Stimulated activated CD8-positive, alpha-beta memory T cell treated with anti-CD3 and anti-CD28 coated beads, Interleukin-7, amount 100 ng/mL, for 4 hours (primary cell): ENCODE measurements at places on chromosomes 5 and 9.

- no peak for DNase-seq
Observed at GRCh38 chr9:37246826-37247225, 126.5 kb downstream of the ZCCHC7 start.

GRCh38 chr5:149817539-149818060 is 87.5 kb downstream of the PPARGC1B start:
- DNase-seq = no peak

DNA sequence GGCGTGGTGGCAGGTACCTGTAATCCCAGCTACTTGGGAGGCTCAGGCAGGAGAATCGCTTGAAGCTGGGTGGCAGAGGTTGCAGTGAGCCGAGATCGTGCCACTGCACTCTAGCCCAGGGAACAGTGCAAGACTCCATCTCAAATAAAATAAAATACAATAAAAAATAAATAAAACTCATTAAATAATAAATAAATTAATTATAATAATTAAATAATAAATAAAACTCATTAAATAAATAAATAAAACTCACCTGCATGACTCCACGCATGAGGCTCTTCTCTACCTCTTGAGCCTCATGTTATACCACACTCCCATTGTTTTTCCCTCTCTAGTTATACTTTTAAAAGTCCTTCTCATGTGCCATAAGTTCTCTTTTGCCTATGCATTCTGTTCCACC is 995.4 kb downstream of the MAT2B start:
- DNase-seq = no peak

DNA sequence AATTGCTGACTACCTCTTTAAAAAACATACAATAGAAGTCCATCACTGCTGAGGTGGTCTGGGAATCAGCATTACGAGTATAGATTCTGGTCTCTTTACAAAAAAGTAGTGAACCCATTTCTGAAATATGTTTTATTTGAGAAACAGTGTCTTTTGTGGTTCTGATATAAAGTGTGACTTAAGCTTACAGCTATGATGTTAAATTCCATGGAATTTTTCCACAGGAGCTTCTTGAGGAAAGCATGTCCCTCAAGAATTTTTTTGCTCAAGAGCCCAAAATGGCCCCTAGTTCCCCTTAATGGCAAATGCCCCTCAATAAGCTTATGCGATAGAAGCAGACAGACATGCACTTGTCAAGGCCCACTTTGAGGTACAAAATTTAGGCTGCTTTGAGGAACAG is 265.7 kb downstream of the FAM170A start:
- DNase-seq = no peak

DNA sequence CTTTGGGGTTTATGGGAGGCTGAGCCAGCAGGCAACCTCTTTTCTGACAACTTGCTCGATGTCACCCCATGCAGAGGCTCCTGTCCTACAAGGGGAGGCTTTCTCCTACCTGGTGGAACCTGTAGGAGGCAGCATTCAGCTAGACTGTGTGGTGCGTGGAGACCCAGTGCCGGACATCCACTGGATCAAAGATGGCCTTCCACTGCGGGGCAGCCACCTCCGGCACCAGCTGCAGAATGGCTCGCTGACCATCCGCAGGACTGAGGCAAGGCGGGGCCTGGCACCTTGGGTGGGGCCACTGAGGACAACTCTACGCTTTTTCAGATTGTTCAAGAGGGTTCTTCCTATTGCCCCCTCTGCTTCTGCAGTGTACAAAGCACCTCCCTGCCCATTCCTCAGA is 36.1 kb upstream of the ASS1 start:
- DNase-seq = no peak

GRCh38 chr5:77924081-77924480 is 147.9 kb upstream of the TBCA start:
- DNase-seq = no peak

GRCh38 chr9:81410201-81410600 is 279.1 kb downstream of the TLE1 start:
- DNase-seq = no peak

DNA sequence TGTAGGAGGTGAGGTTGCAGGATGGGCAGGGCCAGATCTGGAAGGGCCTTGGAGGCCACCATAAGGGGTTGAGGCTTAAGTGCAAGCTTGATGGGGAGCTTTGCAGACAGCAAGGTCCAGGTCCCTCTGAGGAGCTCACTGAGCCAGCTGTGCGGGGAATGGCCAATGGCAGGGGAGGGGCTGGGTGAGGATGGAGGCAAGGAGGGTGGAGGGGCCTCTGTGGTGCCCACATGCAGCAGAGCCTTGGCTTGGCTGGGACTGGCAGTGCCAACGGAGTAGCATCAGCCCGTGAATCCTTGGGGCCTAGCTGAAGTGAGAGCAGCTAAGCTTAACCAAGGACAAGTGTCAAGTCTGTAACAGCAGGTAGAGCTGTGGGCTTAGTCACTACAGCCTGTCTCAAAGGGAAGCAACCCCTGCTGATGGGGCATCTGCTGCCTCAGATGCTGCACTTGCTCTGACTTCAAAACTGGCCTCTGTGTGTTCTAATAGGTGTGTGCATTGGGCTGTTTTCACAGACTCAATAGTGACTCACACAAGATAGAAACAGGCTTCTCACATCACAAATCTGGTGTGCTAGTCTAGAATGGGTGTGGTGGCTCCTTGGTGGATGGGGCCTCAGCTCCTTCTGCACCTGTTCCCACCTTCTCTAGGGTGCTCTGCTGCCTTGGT is 16.3 kb downstream of the GALNT12 start:
- no peak for DNase-seq

DNA sequence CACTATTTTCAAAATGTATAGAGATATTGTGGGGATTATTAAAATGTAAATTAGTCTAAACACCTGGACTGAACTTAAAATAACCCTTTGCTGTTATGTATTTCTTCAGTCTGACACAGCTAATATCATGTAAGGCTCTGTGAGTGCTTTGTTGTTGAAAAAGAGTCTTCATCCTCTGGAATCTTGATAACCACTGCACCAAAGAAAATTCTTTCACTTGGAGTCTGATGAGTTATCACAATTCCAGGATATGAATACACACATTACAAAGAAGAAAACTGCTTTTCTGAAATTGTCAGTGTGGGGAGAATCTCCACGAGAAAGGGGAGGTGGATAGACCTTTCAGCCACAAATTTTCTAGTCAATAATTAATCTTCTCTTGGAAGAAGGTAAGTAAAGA is 42.3 kb upstream of the TARS1 start:
- DNase-seq = no peak

DNA sequence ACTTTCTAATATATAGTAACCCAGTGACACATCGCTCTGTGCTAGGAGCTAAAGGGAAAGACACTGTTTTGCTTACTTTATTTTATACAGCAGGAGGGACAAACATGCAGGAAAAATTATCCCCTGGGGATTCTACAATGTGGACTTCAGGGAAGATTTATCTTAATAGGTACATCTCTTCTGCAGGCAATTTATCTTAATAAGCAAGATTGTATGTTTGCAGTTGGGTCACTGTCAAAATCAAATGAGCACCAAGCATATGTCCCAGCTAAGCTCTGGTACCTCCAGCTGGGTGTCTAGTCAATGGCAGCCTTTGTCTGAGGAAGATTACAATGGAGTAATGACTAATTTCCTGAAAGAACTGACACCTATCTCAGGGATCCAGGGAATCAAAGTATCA is 309.9 kb upstream of the PANK3 start:
- DNase-seq = no peak

DNA sequence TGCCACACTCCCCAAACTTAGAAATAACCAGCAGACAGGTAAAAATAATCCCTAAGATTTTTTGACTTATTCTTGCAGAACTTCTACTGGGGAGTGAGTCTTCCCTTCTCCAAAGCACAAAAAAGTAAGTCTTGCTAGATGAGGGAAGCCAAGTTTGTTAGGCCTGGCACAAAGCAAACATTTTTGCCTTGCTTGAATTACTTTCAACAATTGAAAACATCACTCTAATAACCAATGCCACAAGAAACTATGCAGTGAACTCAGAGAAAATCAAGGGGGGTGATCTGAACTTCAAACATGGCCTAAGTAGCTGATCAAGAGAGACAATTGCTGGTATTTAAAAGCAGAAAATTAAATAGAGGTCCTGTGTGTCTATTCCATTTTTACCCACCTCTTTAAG is 123.6 kb upstream of the SLC1A3 start:
- DNase-seq = no peak

DNA sequence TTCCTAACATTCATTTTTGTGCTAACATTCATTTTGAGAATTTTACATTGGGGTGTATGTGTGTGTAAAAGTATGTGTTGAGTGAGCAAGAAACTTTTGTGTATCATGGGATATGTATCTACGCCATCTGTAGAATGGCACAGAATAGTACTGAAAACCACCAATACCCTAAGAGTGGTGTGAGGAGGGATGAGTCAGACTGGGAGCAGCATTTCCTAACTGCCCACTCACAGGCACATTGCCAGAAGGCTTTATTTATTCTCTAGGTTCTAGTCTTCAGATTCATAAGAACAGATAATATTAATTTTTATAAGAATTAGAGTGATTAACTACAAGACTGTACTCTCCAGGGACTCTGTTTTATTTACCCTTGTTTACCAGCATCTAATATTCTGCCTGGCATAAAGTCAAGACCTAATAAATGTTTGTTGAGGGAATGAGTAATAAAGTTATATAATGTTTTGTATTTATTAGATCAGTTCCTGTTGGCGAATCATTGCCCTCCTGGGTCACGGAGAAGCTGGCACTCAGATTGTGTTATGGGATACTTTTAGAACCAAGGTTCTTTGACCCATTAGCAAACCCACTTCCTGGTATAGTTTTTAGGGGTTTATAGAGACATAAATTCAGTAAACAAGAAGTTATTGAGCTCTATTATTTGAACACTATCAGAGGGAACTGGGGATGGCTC is 159.1 kb upstream of the PPP2R2B start:
- DNase-seq = no peak

- no peak for DNase-seq
Observed at GRCh38 chr5:179615203-179615602, 8.3 kb downstream of the HNRNPH1 start.

GRCh38 chr9:31335529-31336234 is 1048.8 kb upstream of the ACO1 start:
- no peak for DNase-seq

DNA sequence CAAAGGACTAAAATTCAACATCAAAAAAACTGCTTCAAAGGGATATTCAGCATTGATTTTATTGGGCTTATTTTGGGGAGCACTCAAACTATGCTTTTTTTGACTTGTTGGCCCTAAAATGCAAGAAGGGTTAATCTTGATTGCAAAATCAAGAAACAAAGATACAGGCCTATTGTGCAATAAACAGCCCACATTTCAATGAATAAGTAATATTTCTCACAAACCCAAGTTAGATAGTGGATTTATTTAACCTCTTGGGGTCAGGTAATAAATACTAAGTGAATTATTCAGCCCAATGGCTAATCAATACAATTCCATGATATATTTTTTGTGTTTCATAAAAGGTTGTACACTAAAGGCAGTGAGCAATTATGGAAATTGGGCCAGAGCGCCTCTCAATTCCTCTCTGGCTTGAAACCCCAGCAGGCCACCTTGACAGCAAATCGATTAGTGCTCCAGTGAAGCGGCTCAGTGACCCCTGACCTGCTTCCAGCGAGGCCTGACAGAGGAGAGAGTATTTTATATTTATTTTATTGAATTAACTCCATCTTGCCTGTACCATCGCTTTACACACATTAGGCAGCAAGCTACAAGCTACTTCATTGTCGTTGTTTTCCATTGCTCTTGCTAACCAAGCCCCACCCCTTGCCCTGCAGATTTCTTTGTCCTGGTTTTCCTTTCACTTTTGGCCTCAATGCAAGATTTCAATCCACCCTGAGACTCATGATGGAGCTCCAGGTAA is 65.5 kb downstream of the EBF1 start:
- no peak for DNase-seq

GRCh38 chr5:167352801-167353200 is 938.6 kb upstream of the WWC1 start:
- DNase-seq = no peak

DNA sequence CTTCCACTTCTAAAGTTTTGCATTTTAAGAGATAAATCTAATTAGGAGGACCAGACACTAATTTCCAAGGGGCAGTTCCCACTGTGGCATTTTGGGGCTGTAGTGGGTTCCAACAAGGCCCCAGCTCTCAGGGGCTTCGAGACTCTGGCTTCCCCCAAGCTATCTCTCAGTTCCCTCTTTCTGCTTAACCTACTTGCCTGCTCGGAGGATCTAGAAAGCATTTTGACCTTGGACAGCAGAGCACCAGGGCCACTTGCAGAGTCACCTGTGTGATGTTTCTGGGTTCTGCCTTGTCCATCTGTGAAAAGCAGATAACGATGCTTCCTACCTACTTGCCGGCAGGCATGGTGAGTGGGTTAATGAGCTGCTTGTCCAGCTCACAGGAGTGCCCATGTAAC is 175.4 kb downstream of the MED10 start:
- DNase-seq = no peak
